ENCODE measurements at places on chromosomes 5 and 9.

- DNase-seq, result peak; percentile 8
These were observed 89.7 kb upstream of the EQTN start for GRCh38 chr9:27386571-27387091.

DNA sequence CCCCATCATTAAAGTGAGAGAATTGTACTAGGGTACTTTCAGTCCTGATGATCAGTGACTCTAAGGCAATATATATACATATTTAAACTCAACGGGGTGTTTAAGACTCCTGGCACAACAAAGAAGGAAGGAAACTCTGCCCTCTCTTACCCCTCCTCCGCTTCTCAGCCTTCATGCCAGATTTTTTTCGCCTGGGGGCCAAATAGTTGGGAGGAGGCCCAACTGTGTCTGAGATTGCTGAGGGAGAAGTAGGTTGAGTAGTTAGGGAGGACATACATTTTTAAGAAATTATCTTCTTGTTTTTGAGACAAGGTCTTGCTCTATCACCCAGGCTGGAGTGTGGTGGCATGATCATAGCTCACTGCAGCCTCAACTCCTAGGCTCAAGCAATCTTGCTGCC lies 127.7 kb upstream of the SHB start:
- no peak for DNase-seq

DNA sequence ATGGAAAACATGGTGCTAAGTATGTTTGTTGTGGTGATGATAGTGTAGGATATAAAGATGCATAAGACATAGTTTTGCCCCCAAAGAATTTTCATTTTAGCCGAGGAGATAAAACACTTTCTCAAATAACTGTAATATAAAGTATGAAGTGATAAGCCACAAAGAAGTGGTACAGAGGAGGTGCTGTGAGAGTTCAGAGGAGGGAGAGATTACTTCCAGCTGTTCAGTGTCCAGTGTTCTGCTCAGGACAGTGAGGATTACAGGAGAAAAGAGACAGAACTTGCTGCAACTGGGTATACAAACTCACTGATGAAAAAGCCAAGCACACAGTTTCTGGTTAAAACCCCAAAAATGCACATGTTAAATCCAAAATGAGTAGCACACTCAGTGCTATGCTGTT lies 309.3 kb downstream of the KIAA0825 start:
- no peak for DNase-seq

DNA sequence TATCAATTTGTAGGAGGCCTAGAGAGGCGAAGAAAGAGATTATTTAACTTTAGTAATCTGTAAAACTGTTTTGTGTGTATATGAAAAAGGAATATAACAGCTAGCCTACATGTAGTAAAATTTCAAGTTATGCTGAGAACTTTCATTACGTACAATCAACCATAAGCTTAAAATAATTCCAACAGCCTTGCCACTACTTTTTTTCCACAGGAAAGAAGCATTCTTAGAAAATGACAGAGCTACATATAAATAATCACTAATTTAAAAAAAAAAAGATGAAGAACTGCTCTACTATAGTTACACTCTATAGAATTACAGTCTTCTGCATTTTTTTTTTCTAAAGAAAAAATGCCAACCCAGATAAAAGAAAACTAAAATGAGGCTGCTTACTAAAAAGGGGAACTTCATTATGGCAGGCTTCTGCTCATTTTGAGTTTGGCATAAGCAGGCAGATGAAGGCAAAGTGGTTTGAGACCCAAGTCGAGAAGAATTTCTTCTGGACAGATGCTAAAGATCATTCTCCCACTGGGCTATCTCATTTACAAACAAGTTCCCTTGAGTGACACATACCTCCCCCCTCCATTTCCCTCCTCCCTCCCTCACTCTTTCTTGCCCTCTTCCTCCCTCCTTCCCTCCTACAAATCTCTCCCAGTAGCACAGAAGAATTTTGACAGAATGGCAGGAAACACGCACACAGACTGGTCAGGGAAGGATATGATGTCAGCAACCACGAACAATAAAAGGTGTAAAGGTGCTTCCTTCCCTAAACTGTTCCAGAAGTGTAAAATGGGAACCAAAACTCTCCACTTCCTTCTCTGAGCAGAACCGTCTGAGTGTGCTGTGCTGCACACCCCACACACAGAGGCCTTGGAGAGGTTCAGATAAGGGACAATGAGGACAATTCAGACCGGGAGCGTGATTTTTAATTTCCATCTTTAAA lies 56.1 kb downstream of the MEF2C start:
- DNase-seq, result no peak

DNA sequence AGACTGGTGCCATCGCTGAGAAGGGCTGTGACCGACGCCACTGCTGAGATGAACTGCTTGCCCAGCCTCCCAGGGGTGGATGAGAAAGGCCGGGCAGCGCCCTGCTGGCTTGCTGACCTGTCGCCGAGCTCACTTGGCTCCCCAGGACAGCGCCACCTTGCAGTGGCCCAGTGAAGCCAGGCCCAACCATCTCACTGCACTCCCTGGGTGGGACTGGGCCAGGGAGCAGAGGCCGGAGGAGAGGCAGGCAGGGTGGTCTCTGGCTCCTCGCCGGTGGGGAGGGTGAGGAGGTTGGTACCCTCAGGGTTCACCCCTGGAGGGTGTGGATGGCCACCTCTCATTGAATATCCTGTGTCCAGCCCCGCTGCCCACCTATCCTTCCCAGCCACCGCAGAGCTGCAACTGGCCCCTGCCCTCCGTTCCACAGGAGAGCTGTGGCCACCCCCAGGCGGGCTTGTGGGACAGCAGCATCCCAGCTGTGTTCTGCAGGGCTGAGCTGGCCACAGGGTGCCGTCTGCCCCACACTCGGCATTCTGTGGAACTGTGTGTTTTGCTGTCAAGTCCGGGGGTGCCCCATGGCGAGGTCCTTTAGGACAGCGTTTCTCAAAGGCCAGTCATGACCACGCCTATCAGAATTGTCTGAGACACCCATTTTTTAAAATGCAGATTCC lies 41.0 kb upstream of the FCN2 start:
- no peak for DNase-seq

DNA sequence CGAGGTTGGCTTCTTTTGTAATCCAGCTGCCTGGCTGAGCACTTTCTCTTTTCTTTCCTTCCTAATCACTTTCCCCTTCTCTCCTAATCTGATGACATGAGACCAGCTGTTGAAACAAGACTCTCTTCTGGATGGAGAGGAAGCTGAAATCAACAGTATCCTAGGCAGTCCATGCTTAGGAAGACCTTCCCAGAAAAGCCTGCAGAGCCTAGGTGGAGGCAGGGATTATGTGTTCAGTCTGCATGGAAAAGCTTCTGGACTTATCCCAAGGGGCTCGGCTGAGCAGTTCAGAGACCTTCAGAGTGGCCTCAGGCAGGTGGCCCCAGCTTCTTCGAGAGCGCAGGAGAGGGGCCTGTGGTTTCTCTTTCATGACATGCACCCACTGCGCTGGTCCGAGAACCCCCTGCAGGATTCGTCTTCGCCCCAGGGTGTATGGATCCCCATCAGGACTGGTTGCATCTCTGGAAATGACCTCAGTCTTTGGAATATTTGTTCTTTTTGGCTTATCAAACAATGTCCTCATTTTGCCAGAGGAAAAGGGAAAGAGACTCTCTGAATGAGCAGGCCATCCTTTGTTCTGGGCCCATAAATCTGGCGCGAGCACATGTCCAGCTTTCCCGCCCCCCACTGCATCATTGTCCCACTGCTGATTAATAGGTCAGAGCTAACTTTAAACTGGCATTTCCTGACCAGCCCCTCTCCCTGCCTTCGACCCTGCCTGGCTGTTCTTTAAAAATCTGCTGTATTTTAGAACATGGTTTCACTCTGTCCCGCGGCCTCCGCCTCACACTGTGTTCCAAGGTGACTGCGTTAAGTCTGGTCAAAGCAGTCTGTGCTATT lies 177.9 kb upstream of the KLF4 start:
- DNase-seq, result no peak

DNA sequence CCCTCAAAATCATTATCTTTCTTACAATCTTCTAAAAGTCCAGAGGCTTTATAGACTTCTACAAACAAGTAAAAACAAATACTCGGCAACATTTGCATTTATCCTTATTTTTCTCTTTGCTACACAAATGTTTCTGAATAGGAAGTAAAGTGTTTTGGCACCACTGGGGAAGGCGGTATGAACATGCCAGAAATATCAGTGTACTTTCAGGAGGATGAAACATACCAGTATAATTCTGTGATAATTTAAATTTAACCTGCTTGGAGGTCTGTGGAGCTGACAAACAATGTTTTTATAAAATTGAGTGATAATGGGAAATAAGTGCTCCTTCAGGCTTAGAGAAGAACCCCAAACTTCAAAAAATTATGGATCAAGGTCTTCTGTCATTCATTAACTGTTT lies 51.8 kb downstream of the MRPS27 start:
- no peak for DNase-seq

GRCh38 chr5:167503926-167504720 lies 787.3 kb upstream of the WWC1 start:
- no peak for DNase-seq

DNA sequence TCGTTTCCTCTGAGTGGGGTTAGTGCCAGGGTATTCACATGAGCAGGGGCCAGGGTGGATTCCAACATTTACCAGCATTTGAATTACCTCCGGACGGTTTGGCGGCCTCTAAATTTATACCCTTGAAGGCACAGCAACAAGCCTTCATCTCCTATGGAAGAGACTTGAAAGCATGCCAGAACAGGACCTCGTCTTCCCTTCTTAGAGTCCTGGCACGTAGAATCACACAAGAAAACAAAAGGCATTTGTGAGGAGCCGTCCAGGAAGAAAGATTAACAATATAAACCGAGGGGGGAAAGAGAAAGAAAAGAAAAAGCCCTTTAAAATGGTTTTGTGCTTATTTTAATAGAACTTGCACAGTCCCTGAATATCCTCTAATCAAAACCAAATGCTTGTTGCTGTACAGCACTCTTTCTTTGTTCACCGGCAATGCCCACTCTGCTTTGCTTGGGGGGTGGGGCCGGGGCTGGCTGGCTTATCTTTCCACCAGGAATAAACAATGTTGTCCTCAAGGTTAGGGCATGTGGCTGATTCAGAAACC lies 575.8 kb upstream of the ZNF462 start:
- no peak for DNase-seq

GRCh38 chr5:56812110-56812509 lies 3.2 kb upstream of the MAP3K1 start:
- DNase-seq, result no peak

GRCh38 chr5:38383701-38384100 lies 125.3 kb downstream of the EGFLAM start:
- no peak for DNase-seq

- no peak for DNase-seq
These were observed 273.9 kb upstream of the SGCD start for GRCh38 chr5:156053056-156053455.
